Esophagus muscularis mucosa (tissue), 4 donors: ENCODE measurements at places on chromosomes 1 and 21.
A peak's percentile ranks its signal among the peaks of the same experiment; 100 is the strongest.

- DNase-seq: peak; percentile 94
Observed at GRCh38 chr1:203368624-203369451, 17.9 kb upstream of the FMOD start.

- no peak for DNase-seq
Observed at GRCh38 chr1:217867446-217867995, 236.4 kb downstream of the SPATA17 start.

DNA sequence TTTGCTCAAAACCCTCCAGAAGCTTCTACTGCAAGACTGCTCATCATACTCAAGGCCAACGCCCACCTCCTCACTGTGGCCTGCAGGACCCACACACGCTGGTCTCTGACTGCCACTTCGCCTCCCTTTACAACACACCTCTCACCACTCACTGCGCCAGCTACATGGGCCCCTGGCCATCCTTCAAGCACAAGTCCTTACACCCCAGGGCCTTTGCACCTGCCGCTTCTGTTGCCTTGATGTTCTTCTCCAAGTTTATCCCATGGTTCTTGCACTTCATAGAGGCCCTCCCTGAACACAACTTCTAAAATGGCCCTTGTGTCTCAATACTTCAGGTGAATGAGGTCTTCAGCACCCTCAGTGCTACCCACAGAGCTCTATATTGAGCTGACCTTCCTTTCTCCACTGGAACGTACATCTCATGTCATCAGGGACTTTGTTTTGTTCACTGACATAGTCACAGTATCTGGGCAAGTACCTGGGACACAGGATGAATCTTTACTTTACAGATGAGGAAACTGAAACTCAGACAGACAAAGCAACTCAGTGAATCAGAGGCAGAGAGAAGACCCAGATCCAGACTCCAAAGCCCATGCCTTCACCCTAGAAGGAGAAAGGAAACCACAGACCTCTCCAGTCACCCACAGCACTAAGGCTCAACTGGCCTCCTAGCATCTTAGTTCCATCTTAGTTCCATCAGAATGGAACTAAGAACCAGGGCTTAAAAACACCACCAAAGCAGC, 34.7 kb upstream of the CLSTN1 start:
- DNase-seq: no peak

- no peak for DNase-seq
Observed at GRCh38 chr1:22935433-22935832, 37.2 kb downstream of the LACTBL1 start.

DNA sequence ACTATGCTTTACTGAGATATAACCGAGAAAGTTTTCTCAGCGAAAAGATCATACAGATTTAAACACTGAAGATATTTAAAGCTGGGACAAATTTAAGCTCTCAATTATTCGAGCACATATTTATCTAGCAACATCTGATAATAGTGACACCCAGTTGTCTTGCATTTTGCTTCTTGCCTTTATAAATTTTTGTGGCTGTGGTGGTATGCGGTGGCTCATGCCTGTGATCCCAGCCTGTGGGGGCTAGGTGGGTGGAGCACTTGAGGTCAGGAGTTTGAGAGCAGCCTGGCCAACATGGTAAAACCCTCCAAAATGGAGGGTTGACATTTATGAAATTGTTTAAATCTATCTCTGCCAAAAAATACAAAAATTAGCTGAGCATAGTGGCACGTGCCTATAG, 312.2 kb downstream of the SPATA17 start:
- DNase-seq: no peak

DNA sequence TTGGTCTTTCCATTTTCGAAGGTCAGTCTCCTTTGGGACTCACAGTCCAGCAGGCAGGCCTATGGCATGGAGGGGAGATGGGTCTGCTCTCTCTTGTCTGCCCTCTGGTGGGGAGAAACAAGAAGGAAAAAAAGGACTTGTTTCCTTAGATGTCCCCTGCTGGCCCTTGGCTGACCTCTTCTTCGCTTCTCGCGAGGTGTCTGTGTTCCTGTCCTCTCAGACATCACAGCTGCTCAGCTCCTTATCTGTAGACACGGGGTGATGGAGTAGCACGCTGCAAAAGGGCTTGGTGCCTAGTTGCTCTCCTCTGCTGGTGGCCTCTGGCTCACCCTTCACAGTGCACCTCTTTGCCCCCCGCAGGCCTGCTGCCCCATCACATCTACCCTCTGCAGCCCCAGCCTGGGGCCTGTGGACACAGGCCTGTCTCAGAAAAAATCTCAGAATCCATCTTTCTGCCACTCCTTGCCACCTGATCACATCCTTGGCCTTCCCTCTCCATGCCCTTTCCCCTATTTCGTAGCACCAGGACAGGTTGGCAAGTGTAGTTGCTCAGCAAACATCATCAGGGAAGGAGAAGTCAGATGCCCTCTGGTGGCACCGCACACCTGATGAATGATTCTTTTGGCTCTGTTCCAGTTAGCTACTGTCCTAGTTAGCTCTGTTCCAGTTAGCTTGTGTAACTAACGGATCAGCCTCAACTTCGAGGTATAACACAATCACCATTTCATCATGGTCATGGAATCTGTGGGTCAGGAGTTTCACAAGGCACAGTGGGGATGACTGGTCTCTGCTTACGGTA, 18.7 kb upstream of the AK2 start:
- DNase-seq: peak; percentile 93

GRCh38 chr1:5911157-5911556, 81.1 kb downstream of the NPHP4 start:
- DNase-seq: no peak

- DNase-seq: no peak
Observed at GRCh38 chr1:221699577-221699976, 42.3 kb downstream of the DUSP10 start.

- DNase-seq: peak; percentile 94
Observed at GRCh38 chr1:9239622-9240401, 5.2 kb downstream of the H6PD start.

DNA sequence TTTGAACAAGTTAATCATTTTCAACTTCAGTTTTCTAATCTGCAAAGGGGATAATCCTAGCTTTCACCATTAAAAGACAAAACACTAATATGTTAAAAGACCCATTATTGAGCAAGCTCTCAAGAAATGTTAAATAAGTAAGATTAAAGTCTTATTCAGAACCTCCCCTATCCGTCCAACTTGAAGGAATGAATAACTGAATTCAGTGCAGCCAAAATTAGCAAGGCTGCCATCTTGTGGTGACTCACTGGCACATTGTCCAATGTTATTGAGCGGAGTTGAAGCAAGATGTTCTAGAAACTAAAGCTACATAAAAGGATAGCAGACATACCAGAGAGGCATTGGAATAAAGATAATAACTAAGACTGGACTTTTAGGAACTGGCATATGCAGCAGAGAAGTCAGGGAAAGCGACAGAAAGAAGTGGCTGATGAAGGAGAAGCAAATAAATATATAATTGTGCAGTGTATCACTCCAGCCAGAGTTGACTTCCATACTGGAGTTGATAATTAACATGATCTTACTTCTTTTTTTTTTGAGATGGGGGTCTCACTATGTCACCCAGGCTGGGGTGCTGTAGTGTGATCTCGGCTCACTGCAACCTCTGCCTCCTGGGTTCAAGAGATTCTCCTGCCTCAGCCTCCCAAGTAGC, 8.2 kb upstream of the CAP1 start:
- no peak for DNase-seq

DNA sequence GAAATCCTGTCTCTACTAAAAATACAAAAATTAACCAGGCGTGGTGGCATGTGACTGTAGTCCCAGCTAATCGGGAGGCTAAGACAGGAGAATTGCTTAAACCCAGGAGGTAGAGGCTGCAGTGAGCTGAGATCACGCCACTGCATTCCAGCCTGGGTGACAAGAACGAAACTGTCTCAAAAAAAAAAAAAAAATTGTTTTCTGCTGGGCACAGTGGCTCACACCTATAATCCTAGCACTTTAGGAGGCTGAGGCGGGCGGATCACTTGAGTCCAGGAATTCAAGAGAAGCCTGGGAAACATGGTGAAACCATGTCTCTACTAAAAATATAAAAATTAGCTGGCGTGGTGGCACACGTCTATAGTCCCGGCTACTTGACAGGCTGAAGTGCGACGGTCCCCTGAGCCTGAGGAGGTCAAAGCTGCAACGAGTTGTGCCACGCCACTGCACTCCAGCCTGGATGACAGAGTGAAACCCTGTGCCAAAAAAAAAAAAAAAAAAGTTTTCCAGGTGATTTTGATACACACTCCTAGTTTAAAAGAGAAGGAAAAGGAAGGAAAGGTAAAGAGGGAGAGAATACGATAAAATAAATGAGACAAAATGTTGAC, 31.7 kb downstream of the ABL2 start:
- no peak for DNase-seq

DNA sequence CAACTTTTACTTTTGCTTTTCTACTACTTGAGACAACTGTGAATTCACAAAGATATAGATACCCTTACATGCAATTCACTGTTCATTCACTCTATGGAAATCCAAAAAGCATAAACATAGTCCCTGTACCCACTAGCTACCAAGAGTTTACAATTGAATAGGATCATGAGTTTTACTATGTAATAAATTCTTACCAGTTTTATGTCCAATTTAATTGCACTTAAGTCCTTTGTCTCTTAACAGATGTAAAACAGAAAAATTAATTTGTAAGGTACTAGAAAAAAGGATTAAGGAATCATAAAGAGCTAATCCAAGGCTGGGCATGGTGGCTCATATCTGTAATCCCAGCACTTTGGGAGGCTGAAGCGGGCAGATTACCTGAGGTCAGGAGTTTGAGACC, 24.4 kb downstream of the DIPK1A start:
- DNase-seq: no peak

GRCh38 chr1:195740862-195741261, 867.4 kb downstream of the KCNT2 start:
- DNase-seq: no peak

DNA sequence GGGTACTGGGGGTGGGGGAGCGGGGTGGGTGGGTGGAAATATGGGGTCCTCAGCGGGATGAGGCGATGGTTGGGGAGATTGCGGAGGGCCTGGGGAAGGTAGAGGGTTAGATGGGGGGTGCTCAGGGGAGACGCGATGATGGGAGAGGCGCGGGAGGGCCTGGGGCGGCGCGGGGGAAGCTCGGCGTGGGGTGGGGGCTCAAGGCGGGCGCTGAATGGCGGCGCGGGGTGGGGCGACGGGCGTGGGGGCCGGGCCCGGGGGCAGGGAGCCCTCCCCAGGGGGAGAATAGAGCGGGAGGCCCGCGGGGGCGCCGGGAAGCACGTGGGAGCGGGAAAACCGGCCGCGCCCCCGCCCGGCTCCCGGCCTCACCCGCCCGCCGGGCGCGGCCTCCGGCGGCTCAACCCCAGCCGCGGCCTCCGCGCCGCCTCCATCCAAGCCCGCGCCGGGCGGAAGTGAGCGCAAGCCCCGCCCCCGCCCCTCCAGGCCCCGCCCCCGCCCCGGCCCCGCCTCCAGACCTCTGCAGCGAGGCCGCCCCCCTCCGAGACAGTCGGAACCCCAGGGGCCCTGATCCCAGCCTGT, at the start of gene FAAP20:
Gene FAAP20 (minus strand): TSS at position 454 of the 579 bp plus-strand sequence. CDS start 23 bp downstream, at position 431.
- DNase-seq: no peak

DNA sequence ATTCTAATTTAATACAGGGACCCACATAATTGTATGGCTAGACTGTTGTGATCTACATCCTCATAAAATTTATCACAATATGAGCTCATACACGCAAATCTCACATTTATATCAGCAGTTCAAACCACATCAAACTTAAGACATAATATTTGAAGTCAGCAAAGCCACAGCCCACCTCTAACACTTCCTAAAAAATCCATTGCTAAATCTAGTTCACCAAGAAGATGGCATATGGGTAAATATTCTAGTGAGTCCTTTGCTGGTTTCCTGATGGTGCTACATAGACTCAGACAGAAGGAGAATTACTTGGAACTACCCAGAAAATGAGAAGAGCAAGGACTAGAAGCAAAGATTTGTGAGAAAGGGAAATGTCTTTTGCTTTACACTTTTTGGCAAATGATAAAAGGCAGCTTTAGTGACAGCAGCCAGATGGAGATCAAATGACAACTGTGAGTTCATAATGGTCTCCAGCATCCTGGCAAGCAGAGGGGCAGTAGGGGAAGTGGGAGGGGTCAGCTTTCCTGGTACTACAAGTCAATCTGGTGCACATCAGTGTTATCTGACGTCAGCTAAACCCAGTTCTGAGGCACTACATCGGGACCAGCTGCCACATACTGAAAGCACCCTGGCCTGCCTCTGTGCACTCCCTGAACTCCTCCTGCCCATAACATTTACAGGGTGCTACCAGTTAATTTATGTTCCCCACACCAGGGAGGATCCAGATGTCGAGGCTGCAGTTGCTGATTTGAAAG, 10.6 kb upstream of the GADD45A start:
- no peak for DNase-seq

- DNase-seq: no peak
Observed at GRCh38 chr1:6392809-6393399, 663 bp downstream of the ACOT7 start.

GRCh38 chr1:62689524-62689923, 1.3 kb upstream of the DOCK7 start:
- DNase-seq: no peak

DNA sequence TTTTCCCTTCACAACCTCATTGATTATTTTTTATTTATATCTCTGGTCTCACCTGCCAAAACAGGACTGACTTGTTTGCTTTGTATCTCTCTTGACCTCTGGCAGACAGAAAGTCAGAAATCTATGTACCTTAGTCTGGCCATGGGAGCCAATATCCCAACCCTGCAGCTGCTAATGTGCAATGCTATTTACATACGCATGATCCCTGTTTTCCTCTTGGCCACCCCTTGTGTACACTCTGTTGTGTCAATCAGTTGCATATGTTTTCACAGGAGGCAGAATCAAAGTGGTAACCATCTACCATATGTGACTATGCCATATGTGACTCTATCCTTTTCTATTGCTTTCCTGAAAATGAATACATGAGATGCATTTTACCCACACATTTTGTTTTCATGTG, 688.8 kb downstream of the PLA2G4A start:
- DNase-seq: no peak

GRCh38 chr1:7564137-7564536, 207.0 kb upstream of the VAMP3 start:
- no peak for DNase-seq

DNA sequence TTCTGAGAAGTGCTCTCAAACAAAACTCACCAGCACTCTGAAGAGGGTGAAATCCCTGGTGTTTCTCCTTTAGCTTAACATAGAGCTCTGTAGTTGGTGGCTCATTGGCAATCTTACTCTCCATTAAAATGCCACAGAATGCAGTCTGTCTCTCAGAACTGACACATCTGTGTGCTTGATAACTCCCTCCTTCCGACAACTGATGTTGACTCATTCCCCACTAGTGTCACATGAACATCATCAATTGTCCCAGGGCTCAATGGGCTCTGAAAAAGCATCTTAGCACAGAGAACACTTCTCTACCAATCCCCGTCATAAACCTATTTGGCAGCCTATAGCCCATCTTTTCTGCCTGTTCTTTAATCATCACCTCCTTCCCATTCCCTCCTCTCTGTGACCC, 133.2 kb upstream of the ZC3H11B start:
- no peak for DNase-seq

- DNase-seq: no peak
Observed at GRCh38 chr1:202159534-202160371, 649 bp downstream of the PTPN7 start.
